Right lobe of liver (tissue), 6 donors: ENCODE measurements at places on chromosomes 16 and 17.

- DNase-seq = no peak
These were observed 19.7 kb downstream of the TMEM11 start for GRCh38 chr17:21194226-21194625.

GRCh38 chr16:65285128-65286048, 163.5 kb upstream of the CDH11 start:
- DNase-seq = no peak

DNA sequence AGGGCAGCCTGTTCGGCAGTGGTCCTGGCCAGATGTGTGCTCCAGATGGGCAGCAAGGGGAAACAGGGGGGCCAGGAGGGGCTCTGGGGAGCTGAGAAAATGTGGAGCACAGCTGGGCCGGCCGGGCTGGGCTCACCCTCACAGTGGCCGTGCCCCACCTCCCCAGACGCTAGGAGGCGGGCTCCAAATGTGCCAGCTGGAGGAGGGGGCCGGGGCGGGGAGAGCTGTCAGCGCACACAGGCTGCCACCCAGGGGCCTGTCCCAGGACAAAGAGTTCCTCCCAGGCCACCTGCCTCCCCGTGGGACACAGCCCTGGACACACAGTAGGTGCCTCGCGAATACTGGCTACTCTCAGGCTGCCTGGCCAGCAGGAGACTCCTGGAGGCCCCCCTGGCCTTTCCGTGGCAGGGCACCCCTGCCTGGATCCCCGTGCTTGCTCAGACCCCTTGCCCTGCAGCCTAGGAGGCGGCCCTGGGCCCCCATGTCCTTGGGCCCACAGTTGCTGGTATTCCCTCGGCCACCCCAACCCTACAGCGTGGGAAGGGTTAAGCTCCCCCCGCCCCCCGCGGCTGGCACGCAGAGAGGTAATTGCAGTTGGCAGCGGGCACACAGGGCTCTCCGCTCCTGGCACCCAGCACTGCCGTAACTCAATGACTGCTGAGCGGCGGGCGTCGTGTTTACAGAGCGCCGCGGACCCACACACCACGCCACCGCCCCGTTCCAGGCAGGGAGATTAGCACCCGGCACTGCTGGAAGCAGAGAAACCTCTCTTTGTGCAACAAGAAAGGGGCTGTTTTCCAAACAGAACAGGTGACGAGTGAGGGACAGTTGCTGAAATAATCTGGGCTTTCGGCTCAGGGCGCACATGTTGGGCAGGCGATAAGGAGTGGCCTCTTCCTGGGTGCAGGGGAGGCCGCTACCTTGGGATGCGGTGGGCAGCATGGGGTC, 32.2 kb downstream of the BAHCC1 start:
- peak; percentile 79 for DNase-seq

DNA sequence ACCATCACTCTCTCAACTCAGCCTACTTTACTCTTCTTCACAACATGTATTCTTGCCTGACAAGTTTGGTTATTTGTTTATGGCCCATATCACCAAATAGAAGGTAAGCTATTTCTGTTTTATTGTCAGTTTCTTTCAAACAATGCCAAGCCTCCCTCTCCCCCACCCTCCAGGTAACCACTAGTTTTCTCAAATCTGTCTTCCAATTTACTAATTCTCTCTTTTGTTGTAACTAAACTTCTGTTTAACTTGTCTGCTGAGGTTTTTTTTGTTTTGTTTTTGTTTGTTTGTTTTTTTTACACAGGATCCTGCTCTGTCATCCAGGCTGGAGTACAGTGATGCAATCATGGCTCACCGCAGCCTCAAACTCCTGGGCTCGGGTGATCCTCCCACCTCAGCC, 34.9 kb downstream of the CHCT1 start:
- no peak for DNase-seq

GRCh38 chr17:6713918-6714271, 726 bp upstream of the SLC13A5 start:
- DNase-seq = no peak

DNA sequence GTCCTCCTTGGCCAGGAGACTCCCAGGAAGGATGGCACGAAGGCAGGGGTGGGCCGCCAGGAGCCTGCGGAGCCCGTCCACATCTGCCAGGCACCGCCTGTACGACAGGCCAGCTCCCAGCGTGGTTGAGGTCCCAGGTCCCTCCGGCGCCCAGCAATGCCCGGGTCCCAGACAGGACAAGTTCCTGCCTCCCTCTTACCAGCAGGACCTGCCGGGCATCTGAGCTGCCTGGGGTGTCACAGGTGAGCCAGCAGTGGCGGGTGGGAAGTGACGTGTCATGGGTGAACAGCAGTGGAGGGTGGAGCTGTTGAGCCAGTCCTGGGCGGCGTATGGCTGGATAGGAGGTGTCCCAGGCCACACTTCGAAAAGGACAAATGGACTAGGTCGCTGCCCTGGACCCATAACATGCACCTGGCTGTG, 15.7 kb upstream of the BAHCC1 start:
- peak; percentile 48 for DNase-seq

GRCh38 chr17:75417054-75417580, 11.6 kb upstream of the GRB2 start:
- no peak for DNase-seq

- no peak for DNase-seq
These were observed 27.8 kb downstream of the PITPNM3 start for GRCh38 chr17:6528557-6528956.

DNA sequence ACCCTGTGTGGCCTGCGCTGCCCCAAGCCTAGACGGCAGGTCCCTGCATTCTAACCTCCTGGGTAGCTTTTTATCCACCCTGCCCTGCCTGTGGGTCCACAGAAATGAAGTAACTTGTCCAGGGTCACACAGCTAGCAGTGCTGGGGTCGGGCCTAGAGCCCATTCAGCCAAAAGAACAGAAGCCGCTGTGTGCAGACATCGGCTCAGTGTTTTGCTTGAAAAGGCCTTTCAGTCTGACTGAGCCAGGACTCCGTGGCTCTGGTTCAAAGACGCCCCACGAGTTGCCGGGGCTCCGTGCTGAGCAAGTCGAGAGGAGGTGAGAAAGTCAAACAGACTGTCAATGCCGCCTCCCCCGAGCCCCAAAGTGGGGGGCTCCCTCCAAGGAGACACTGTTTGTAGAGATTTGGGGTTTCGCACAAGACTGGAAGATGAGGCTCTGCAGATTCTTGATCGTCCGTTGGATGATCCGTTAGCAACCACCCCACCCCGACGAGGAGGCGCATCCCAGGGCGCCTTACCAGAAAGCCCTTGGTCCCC, 226.2 kb downstream of the NTN1 start:
- no peak for DNase-seq

DNA sequence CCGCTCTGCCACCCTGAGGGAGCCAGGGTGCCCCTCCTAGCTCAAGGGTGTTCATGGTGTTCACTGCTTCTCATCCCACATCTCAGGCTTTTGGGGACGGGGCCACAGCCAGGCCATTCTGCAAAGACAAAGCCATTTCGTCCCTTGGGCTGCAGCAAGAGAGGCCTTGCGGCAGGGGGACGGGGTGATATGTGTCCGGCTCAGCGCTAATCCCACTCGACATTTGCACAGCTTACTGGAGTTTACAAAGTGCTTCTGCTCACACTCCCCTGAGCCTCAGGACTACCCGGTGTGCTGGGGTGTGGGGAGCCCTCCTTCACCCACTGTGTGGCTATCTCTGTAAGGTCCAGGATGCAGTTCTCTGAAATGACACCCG, 84.3 kb downstream of the RTN4RL1 start:
- no peak for DNase-seq

- DNase-seq = no peak
These were observed 147.0 kb upstream of the CIBAR2 start for GRCh38 chr16:85259115-85259831.

DNA sequence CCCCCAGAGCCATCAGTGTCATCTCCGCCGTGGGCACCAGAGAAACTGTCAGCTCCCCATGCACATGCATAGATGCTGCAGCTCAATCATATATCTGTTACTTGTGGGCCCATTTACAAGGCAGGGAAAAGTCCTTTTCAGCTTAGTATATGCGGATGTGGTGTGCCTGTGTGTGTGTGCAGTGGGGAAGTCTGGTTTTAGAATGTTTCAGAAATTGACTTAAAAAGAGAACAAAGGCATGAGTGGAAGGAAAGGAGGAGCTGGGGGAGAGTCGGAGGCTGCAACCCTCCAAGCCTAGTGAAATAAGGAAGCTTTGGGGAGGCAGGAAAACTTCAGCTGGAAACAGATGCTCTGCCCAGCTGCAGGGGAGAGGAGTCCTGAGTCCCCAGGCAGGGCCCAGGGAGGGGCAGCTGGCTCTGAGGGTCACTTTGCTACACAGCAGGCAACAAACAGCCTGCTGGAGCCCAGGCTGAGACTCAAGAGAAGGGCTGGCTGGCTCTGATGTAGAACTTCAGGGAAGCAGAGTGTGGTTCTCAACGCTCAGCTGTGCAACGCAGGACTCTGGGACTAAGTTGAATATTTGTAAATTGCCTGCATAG, 11.1 kb upstream of the CD300LD start:
- no peak for DNase-seq

DNA sequence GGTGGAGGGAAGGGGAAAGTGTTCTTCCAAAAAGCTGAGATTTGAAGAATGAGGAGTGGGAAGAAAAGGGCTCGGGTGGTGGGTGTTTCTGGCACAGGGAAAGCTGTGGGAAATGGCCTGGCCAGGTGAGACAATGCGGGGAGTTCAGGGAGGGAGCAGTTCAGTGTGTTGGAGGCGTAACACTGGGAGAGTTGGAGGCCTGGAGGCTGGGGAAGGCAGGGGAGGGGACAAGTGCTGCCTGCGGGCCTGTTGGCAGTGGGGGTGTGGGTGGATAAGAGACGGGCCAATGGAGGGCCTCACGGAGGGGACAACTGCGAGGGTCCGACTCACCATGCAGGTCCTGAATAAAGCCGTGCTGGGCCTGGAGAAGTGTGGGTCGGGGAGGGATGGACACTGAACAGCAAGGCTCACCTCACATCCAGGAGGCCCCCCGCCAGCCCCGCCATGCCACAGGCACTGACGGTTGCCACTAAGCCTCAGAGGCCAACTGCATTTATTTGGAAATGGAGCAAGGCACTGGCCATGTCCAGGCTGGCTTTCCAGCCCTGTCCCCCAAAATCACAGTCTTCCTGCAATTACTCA, 17.8 kb upstream of the KRT19 start:
- DNase-seq = no peak

- DNase-seq = peak; percentile 51
These were observed 30.0 kb downstream of the GINS2 start for GRCh38 chr16:85658504-85659326.

DNA sequence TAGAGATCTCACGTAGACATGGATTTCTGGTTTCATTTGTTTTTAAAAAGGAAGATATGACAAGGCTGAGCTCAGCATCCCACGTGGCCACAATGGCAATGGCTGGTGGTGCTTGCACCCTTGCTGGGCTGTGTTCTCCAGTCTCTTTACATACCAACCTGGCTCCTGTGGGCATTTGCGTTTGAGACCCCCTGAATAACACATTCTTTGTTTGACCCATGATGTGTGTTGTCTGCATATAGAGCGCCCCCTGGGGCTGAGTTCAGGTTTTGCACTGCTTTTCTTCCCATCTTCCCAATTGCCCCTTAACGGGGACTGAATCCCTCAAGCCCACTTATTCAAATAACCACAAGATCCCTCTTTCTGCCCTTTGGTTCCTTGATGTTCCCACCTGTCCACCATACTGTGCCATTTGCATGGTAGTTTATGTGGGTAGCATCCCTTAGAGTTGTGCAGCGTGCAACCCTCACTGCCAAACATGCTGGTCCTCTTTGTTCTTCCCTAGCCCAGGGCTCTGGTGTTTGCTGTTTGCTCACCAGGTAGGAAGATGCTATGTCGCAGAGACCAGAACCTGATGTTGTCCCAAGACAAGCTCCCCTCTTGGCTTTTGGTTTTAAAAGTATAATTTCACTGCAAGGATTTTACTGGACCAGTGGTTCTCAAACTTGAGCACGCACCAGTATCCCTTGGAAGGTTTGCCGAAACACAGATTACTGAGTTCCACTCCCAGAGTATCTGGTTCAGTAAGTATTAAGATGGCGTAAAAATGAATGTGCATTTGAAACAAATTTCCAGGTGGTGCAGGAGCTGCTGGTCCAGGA, 38.5 kb upstream of the NKD1 start:
- no peak for DNase-seq

- no peak for DNase-seq
These were observed 54.6 kb downstream of the STX8 start for GRCh38 chr17:9521062-9521461.

DNA sequence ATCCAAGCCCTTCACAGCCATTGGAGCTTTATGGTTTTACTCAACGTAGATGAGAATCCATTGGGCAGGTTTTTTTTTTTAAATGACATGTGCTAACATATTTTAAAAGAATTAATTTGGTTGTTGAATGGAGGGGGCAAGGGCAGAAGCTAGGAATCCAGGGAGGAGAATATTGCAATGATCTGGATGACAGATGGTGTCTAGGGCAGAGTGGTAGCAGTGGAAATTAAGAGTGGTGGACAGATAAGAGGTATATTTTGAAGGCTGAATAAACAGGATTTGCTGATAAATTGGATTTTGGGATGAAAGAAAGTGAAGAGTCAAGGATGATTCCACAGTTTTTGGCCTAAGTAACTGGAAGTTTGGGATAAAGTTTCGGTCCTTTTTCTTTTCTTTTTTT, 54.8 kb upstream of the DHX40 start:
- DNase-seq = no peak

DNA sequence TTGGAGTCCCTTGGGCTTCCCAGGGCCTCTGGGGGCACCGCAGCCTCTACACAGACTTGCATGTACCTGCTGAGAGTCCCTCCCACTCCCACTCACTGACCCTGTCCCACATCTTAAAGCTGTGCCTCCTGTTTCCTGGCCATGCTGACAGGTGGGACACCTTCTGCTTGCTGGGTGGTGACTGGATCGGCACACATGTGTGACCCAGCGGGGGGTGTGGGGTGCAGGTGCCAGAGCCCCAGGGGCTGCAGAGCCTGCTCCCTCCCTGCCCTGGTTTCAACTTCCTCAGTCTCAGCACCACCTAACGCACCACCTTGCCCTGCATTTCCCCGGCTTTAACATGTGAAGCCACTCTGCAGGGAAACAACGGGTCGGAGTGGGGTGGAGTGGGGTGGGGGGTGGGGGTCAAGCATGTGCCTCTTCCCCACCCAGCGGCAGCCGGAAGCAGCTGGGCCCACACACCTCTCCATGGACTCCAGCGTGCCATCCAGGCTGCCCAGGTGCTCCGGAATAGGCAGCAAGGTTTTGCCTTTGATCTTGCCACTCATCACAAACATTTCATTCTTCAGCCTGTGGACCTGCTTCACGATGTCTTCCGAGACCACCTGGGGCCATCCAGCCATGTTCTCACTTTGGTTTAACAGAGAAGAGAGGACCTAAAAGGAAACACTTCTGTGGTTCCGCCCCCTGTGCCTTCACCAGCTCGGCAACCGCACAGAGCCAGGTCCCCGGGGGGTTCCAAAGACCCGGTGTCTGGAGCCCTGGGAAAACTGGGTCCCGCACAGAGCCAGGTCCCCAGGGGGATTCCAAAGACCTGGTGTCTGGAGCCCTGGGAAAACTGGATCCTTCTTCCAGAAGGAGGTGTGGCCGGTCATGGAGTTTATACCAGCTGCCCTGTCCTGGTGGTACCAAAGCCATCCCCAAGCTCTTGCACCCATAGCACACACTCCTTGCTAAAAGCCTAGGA, 4.7 kb downstream of the DNAH17 start:
- no peak for DNase-seq

DNA sequence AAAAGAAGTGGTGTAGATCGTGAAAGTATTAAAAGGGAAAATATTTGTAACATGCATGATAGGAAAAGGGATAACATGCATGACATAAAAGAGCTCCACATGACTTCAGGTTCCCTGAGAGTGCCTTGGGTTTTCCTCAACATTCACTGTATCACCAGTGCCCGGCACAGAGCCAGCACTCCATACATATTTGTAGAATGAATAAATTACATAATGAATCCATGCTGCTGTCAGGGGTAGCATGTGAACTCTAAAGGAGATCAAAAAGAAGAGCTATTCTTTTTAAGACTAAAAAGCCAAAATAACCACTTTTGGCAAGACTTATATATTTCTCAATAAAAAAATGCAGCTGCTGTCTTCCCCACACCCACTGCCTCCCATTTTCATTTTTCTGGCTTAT, 2.7 kb upstream of the ZNF594 start:
- no peak for DNase-seq
